ENCODE measurements at places on chromosomes 7 and 10.
A peak's percentile ranks its signal among the peaks of the same experiment; 100 is the strongest.

DNA sequence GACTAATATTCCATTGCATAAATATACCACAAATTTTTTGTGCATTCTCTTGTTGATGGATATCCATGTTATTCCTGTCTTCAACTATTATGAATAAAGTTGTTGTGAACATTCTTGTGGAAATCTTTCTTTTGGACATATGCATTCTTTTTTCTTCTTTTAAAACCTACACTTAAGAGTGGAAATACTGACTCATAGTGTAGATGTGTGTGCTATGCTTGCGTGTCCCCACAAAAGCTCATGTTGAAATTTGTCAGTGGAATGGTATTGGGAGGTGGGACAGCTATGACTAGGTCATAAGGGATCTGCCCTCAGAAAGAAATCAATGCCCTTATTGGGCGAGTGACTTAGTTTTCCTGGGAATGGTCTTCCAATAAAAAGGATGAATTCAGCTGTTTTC lies 203.6 kb upstream of the PRSS58 start:
- peak; percentile 94 for DNase-seq

GRCh38 chr7:97024209-97025129 lies at the start of gene DLX5:
Gene DLX5 (minus strand): TSS chr7:97024831. CDS start chr7:97024623, 208 bp downstream.
- DNase-seq: no peak

DNA sequence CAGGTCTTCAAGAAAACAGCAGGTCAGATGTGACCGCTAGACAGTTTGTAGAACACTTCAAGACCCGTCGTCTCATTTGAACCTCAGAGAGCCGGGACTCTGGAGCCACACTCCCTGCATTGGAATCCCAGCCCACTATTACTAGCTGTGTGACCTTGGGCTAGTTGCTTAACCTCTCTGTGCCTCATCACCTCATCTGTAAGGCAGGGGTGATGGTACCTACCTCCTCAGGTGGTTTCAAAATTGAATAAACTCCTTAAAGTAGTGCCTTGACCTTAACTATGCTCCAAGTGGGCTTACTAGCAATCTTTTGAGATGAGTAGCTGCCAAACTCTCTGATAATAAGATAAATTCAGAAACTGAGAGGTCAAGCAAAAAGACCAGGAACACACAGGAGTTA lies 43.8 kb downstream of the OGDH start:
- no peak for DNase-seq

- peak; percentile 23 for DNase-seq
These were observed 471 bp downstream of the MGMT start for GRCh38 chr10:129467359-129468064.

DNA sequence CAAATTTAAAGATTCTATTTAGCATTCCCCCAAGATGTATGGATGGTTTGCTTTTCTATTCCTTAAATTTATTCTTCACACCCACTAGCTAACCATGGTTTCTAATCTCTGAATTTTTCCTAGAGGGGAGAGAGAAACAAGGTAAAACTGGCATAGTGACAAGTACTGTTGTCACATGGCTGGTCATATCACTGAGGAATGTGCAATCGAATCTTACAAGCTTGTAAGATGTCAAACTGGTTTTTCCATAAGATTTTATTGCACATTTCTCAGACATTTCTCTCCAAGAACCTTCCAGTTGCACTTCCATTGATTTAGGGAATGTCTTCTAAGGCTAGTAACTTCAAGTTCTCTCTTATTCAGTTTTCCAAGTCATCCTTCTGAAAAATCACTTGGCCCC lies 89.8 kb downstream of the MBL2 start:
- no peak for DNase-seq

DNA sequence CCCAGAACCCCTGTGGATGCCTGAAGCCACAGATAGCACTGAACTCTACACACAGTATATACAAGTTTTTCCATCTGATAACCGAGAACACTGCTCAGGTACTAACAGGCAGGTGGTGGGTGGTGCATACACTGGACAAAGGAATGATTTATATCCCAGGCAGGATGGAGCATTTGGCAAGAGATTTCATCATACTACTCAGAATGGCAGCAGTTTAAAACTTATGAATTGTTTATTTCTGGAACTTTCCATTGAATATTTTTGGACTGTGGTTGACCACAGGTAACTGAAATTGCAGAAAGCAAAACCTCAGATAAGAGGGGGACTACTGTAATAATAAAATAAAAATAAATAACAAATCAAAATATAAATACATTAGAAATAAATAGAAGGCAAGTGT lies 10.9 kb upstream of the KCNMA1 start:
- no peak for DNase-seq

DNA sequence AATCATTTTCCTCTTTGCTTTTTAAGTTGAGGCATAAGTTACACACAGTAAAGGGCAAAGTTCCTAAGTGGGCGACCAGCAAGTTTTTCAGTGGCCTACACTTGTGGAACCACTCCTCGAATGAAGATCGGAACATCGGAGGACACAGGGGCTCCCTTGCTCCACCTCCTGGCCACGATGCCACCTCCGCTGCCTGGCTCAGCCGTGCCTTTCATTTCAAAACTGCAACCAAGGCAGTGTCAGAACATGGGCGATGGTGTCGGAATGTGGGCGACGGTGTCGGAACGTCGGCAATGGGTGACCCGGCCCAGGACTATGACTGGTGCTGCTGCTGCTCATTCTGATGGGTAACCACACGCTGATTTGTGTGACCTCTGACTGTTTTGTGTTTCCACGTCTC lies 9.6 kb upstream of the VIPR2 start:
- no peak for DNase-seq

DNA sequence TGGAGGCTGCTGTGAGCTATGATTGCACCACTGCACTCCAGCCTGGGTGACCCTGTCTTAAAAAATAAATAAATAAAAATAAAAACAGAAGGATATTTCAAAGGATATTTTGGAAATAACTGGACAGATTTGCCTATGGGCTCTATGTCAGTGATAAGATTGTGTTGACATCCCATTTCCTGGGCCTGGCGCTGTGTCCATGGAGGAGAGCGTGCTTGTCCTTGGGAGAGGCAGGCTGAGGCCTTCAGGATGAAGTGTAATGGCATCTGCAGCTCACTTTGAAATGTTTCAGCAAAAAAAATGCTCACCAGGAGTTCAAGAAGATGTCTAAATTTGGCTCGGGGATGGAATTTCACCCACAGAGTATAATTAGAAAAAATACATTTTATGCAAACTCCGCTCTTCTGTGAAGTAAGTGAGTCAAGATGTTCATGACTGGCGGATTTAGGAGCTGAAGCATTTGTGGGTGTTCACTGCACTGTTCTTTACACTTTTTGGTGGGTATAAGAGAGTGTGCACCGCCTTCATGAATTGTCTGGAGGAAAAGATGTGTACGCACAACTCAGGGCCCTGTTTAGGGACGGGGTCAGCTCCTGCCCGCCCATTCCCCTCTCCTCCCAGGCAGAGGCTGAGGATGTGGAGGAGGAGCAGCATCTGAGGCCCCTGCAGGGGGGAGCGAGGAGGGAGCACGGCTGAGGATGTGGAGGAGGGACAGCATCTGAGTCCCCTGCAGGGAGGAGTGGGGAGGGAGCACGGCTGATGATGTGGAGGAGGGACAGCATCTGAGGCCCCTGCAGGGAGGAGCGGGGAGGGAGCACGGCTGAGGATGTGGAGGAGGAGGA lies 18.5 kb upstream of the FOXL3 start:
- no peak for DNase-seq

DNA sequence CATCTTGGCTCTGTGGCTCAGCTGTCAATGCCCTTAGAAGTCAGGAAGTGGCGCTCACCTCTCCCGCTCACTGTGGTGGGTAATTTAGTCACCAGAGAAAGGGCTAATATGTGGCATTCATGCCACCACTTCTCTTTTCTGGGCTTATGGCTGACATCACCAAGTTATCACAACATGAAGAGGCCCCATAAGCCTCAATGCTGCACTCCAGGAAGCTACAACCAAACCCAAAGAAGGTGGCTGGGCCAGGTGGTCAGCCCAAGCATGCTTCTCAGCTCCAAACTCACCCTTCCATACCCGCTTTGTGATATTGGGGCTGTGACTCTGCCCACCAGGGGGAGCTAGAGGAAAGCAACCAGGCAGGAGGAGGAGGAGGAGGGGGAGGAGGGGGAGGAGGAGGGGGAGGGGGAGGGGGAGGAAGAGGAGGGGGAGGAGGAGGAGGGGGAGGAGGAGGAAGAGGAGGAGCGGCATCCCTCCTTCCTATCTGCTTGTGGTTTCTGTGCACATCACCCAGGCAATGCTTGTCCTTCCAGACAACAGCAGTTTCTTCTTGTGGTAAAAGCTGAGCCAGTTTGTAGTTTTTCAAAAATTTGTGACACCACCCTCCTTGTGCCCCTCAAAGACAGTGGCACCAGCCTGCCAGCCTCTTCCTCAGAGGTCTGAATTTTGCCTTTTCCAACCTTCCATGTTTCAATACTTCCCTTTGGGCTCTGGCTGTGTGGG lies 42.1 kb downstream of the CYP26A1 start:
- DNase-seq: peak; percentile 71

GRCh38 chr7:15686957-15687545 lies 568 bp upstream of the MEOX2 start:
- DNase-seq: peak; percentile 12

GRCh38 chr7:119439192-119439591 lies 833.8 kb upstream of the KCND2 start:
- no peak for DNase-seq

DNA sequence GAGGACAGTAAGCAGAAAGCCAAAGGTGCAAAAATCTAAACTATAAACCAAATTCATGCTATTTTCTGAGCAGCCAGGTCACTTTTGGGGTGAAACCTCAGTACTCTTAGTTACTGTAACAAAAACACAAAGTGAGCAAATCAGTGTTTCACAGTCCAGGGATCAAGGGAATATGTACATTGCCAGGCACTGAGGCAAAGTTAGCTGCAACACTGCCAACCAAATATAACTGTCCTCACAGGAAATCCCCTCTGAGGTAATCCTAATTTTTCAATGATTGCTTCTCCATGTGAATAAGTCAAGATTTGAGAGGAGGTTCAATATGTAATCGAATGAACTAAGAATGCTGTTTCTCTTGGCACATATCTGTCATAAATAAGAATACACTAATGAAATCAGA lies 229.7 kb downstream of the TSPAN12 start:
- DNase-seq: no peak

GRCh38 chr10:74419491-74419951 lies 268.5 kb downstream of the ADK start:
- no peak for DNase-seq

GRCh38 chr10:970311-971149 lies 17.7 kb upstream of the GTPBP4 start:
- no peak for DNase-seq

- DNase-seq: no peak
These were observed 66.8 kb downstream of the CHST15 start for GRCh38 chr10:124026589-124026939.

DNA sequence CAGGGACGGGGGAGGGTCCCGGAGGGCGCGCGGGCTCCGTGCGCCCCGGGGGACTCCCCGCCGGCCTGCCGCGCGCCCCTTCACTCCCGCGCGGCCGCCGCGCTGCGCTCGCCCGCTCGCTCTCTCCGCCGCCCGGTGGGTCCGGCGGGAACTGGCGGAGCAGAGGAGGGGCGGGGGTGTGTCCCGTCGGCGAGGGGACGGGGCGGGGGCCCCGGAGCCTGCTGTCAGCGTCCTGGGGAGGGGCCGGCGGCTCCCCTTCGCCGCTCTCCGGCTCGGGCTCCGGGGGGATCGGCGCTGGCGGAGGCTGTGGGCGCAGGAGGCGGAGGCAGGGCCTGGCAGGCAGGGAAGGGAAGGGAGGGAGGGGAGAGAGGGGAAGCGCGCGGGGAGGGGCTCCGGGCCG lies at the start of gene SH3PXD2A:
SH3PXD2A (minus strand) TSS at position 153 of the 400 bp plus-strand sequence. CDS start 310 bp downstream, outside the sequence.
- peak; percentile 58 for DNase-seq

DNA sequence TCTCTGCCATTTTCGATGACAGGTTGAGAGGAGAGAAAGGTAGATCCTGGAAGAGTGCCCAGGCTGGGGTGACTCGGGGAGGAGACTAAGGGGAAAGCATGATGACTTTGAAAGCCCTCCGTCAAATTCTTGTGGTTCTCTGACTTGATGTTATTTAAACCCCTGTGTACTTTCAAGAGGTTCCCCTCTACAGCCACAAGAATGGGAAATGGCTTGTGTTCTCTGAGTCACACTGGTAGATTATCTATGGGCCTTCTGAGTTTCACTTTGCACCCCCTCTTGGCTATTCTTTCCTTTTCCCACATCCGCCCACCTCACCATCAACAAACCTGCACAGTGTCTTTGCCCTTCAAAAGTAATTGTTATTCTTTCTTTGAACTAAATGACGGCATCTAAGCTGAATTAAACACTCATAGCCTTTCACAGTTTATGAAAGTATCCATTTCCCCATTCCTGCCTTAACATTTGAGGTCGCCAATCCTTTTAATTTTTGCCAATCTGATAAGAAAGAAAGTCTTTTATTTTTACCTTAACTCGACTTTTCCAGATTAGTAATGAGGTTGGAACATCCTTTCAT lies 24.1 kb downstream of the PRF1 start:
- DNase-seq: peak; percentile 85

GRCh38 chr7:116284390-116284789 lies 74.1 kb downstream of the TES start:
- peak; percentile 31 for DNase-seq

DNA sequence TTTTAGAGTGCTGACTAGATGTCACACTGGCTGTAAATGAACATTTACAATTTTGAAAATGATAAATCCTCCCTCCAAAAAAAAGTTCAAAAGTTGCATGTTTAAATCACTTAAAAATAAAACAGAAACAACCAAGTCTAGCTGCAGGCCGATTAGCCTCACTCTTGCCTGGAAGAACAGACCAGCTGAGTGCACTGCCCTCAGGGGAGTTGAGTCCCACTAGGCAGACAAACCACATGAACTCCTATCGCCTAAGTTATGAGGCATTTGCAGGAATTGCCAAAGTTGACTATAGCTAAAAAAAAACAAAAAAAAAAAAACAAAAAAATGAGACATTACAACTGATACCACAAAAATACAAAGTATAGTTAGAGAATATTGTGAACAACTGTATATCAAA lies 510.0 kb downstream of the ANKRD7 start:
- DNase-seq: no peak

GRCh38 chr10:50625649-50626132 lies 1.9 kb upstream of the SGMS1 start:
- peak; percentile 22 for DNase-seq

Measured in ELR (cell line).